ENCODE measurements at places on chromosomes 12 and 14.

DNA sequence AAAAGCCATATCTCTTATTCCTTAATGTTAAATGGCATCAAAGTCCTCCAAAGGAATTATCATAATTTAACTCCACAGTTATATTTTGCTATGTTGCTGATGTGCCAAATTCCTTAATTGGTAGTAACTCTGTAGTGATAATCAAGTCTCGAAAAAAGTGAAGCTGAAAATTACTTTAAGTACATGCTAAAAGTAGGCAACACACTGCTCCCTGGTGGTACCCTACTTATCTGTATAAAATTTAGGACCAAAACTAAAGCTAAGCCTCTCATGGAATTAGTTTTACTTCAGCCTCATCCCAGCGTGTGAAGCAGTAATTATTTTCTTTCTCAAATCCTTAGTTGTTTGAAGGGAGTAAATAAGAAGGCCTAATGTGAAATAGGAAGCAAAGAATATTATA is 132.8 kb downstream of the TTLL5 start:
- no peak for DNase-seq

- DNase-seq: no peak
Observed at GRCh38 chr12:98671459-98671858, 26.4 kb downstream of the APAF1 start.

DNA sequence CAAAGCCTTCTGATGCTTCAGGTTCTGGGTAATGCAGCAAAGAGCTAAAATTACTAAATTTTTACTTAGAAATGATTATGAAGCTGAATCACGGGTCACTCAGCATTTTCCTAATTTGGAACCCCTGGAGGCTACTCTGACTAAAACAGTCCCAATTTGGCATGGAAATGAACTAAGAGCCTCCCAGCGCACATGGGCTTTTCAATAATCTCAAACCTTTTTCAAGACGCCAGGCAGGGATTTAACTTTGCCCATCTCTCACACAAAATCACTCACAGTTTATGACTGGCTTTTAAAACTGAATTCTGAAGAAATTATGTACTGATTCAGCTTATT is 68.3 kb downstream of the LLPH start:
- no peak for DNase-seq

GRCh38 chr12:15601210-15601800 is 187.9 kb downstream of the EPS8 start:
- DNase-seq: no peak

DNA sequence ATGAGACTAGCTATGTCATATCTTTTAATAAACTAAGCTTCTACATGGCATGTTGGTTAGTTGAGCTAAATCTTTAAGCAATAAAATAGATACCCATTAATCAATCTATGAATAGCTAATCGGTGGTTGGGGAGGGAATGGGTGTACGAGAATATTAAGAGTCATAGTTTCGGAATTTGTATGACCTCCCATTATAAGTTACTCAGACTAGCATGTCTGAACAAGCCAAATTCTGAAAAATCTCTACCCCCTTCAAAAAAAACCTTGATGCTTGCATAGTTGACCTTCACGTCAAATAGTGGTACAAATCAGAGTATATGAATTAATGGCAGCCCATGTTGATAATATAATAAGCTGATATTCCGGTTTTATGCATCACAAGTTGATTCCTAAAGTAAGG is 60.0 kb downstream of the PLEKHG7 start:
- no peak for DNase-seq

DNA sequence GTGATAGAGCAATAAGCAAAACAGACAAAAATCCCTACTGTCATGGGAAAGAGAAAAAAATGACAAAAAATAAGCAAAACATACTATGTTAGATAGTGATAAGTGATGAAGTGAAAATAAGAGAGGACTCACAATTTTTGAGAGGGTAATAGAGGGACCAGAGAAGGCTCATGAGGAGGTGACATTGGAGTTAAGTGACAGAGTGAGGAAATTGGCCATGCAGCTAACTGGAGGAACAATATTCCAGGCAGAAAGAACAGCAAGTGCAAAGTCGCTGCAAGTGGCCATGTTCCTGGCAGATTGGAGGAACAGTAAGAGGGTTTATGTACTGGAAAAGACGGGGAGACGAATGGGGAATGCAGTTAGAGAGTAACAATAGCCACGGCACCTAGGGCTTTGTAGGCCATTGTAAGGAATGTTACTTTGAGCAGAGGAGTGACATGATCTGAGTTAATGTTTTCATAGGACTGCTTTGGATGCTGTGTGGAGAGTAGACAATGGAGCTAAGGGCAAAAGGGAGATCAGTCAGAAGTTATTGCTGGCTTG is 1.4 kb upstream of the SAV1 start:
- no peak for DNase-seq

- DNase-seq: no peak
Observed at GRCh38 chr12:42732908-42733411, 143.4 kb upstream of the PRICKLE1 start.

- no peak for DNase-seq
Observed at GRCh38 chr12:132329720-132330548, 545 bp upstream of the GALNT9 start.

DNA sequence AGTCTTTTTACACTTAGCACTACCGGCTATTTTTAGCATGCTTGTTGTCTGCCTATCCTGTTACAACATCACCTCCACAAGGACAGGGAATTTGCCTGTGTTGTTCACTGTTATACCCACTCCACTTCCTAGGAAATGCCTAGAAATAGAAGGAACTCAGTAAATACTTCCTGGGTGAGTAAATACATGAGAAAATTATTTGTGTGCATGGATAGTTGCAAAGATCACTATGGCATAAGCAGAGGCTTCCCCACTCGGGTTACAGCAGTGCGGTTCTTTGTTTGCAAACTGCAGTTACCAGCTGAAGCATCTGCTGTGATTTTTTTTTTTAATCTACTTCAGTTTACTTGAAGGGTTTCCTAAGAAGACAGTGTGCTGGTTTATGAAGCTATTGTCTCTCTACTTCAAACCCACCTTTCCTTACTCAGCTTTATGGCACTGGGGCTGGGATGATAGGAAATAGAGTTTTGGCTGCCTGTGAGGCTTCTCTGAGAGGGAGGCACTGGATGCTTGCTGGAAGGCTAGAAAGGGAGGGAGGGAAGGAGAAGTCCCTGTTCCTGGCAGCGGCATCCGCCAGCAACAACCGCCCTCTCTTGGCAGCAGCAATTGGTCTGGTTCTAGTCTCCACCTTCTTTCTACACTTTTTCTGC is 29.0 kb downstream of the PDE6H start:
- DNase-seq: no peak

GRCh38 chr14:23561259-23561658 is 5.2 kb downstream of the THTPA start:
- no peak for DNase-seq

GRCh38 chr12:24848941-24849477 is 99.9 kb downstream of the BCAT1 start:
- no peak for DNase-seq

DNA sequence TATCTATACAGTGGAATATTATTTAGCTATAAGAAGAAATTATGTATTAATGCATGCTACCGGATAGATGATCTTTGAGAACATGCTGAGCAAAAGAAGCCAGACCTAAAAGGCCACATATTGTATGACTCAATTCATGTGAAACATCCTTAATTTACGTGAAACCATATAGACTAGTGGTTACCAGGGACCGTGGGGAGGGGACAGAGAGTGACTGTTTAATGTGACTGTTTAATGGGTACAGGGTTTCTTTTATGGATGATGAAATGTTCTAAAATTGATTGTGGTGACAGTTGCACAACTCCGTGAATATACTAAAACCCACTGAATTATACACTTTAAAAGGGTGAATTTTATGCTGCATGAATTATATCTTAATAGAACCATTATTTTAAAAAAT is 8.5 kb upstream of the BCL7A start:
- DNase-seq: no peak

GRCh38 chr12:112979041-112979680 is 842 bp downstream of the OAS2 start:
- peak; percentile 31 for DNase-seq

DNA sequence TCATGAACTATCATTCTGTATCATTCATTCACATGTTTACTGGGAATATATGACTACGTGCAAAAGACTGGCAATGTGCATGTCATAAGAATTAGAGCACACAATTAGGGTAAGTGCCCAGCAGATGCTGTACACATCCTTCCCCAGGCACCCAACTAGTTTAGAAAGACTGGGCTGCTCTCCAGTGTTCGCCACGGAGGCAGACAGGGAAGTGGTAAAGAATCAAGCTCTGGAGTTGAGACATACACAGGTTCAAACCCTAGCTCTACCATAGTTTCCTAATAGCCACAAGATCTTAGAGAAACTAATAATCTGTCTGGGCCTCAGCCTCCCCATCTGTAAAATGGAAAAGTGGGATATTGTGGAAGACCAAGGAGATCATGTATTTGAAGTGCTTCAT is 6.8 kb downstream of the TMCC3 start:
- no peak for DNase-seq

DNA sequence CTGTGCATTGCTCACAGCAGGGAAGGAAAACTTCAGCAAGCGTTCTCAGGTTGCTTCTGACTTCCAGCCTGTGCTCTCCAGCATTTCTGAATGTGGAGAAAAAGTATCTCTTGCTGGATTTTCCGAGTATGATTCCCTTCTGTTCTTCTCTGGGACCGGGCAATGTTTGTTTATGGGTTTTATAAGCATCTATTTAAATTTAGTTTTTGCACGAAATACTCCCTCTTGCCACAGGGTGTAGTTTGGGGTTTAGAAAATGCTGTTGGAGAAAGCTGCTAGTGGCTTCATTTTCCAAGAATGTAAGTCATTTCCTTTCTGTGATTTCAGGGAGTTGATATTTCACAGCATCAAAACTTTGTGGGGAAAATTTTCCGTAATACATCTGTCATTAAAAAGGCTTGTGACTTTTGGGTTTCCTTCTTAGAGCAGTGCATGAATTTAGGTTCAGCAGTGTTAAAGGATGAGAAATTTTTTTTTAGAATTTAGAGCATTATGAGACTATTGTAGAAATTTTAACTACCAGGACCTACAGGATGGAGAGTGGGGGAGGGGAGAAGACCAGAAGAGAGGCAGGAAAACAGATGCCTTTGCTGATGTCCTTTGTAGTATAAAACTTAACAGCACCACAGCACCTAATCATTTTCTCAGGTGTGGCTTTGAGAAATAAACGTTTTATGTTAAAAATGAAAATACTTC is 1.5 kb downstream of the FRMD6 start:
- DNase-seq: no peak

GRCh38 chr12:70402597-70402996 is 36.5 kb downstream of the KCNMB4 start:
- DNase-seq: no peak

GRCh38 chr12:125683748-125684381 is 618.6 kb downstream of the AACS start:
- DNase-seq: no peak

DNA sequence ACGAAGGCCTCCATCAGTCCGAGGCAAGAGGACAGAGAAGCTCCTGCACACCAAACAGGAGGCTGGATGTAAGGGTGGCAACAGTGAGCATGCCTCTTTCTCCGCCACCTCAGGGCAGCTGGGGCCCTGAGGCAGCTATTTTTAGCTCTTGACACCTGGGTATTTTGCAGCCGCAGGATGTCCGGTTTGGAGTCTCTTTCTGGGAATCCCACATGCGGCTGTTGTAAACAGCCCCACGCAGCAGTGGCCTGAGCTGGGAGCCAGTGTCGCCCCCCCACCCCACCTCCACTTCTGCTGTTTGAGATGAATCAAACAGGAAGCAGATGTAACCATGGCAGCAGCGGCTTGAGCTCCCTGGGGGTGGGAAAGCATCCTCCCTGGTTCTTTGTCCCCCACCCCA is 11.7 kb downstream of the HDAC7 start:
- DNase-seq: peak; percentile 76

GRCh38 chr14:89787525-89787924 is 167.0 kb downstream of the EFCAB11 start:
- no peak for DNase-seq

GRCh38 chr12:21502164-21502496 is 541 bp downstream of the GOLT1B start:
- no peak for DNase-seq

DNA sequence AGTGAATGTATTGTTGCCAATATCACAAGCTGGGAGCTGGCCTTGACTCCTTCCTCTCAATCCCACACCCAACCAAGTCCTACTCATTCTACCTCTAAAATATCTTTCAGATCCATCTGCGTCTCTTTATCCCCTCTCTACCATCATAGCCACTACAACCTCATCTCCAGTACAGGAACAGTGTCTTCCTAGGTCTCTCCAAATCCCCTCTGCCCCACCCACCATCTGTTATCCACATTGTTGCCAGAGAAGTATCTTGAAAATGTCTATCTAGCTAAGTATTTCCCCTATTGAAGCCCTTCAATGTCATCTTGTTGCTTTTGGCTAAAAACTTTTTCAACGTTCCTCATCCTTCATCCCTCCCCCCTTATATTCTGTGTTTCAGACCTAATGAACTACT is 244.7 kb downstream of the C12orf75 start:
- DNase-seq: no peak

- no peak for DNase-seq
Observed at GRCh38 chr12:31005944-31006361, 67.7 kb upstream of the DDX11 start.

GRCh38 chr14:60315196-60315990 is 66.4 kb downstream of the PPM1A start:
- DNase-seq: no peak

DNA sequence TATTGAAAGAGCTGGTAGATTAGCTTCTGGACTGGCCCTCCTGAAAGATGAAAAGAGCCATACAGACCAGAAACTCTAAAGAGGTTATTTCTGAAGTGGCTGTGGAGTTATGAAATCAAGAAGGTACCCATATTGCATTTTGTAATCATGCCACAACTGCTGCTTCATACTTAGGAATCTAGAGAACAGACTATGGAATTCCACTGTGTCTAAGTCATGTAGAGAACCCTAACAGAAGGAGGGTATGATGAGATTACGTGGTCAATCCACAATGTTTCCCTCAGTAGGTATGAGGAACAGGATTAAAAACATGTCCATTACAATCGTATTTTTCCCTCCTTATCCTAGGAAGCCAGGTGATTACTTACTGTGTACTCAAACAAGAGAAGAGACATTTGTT is 708.8 kb downstream of the RERGL start:
- no peak for DNase-seq

GRCh38 chr14:97902630-97903029 is 1105.4 kb downstream of the VRK1 start:
- DNase-seq: no peak

GRCh38 chr12:123578243-123578642 is 6.1 kb upstream of the TMED2 start:
- DNase-seq: no peak

DNA sequence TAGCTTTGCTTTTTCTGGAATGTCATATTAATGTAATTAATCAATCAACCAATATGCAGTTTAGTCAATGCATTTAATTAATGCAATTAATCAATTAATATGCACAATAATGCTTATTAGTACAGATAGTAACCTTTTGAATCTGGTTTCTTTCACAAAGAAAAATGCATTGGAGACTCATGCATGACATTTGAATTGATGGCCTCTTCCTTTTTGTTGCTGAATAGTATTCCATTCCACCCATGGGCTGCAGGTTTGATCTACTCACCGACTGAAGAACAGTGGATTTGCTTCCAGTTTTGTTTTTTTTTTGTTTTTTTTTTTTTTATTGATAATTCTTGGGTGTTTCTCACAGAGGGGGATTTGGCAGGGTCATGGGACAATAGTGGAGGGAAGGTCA is 13.1 kb upstream of the GPR132 start:
- no peak for DNase-seq

GRCh38 chr12:101564912-101565311 is 29.9 kb upstream of the MYBPC1 start:
- no peak for DNase-seq

Measured in activated T-cell treated with anti-CD3 and anti-CD28 coated beads, Interleukin-2, amount 50 U/mL, for 1 hour (primary cell).